ENCODE measurements at places on chromosomes 2 and 18.

DNA sequence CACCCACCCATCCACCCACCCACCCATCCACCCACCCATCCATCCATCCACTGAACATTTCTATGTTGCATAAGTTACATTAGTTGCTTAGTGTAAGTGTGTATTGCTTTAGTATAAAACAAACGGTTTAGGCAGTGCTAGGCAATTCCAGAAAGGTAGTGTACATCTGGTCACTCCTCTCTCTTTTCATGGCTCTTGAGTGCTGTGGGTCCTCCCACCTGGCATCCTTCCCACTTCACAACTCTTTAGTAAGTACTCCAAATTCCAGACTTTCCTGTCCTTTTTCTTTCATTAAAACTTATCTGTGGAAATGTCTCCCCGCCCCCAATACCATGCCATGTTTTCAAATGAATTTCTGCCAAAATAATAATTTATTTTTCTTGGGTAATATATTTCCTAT, 122.5 kb downstream of the PLEKHM3 start:
- no peak for DNase-seq

- no peak for DNase-seq
Observed at GRCh38 chr2:178891265-178891958, 84.2 kb upstream of the TTN start.

GRCh38 chr2:222025881-222026271, 272.9 kb downstream of the PAX3 start:
- DNase-seq = no peak

DNA sequence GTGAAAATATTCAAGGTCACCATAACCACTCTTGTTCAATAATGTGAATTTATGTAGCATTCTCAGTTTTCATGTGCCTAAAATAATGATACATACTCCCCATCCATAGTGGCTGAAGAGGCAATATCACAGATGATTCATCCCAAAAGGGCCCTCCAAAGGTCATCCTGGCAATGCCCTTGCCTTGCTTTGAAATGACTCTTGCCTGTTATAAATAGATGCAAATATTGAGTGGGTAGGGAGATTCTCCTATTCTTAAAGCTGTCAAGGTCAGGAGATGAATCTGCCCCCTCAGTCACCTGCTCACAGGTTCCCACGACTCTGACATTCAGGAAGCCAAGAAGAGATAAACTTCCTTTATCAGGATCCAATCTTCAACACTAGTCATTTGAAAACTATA, 490.5 kb downstream of the TNS1 start:
- DNase-seq = no peak

- no peak for DNase-seq
Observed at GRCh38 chr18:31102941-31103340, 720 bp upstream of the DSC2 start.

DNA sequence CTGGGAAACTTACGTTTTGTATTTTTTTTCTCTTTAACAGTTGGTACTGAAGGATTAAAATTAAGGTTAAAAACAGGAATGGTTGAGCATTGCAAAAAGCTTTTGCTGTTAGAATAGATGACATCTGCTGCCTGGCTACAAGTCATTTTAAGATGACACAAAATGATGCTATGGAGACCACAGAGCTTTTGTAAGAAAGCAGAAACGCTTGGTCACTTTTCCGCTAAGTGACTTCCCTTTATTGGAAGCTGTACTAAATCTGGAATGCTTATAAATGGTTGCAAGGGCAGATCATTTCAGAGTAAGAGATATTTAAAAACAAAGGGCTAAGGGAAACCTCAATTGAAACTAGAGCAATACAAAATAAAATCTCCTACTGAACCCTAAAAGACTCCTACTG, 544.0 kb downstream of the STK39 start:
- no peak for DNase-seq

DNA sequence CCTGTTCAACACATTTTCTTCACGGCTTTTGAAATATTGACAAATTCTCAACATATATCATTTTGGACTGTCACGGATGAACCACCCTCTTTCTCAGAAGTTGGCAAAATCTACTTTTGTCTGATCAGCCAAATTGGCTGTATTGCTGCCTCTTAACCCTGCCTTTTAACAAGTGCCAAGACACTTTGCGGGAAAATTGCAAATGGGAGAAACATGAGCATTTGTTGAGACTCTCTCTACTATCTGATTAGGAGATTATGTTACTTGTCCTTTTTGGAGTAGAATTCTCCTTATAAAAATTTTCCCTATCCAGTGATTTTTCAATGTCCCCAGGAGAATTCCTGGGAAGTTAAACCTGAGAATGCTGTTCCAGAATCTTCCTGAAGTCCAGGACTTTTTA, 256.2 kb upstream of the ZSWIM2 start:
- no peak for DNase-seq

DNA sequence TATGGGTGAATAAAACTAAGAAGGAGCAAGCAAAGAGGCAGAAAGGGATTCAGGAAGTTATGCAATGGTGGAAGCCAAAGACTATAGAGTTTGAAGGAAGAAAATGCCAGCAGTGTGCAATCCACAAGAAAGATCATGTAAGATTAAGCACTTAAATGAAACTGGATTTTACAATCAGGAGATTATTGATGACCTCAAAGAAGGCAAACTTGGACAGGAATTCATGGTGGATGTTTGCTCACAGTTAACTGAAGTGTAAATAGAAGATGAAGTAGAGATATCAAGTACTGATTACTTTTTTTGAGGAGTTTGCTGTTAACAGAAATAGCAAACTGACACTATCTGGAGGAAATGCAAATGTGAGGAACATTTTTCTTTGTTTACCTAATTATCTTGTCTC, 308.9 kb downstream of the RND3 start:
- DNase-seq = no peak

- DNase-seq = no peak
Observed at GRCh38 chr2:121075641-121076497, 209.1 kb downstream of the TFCP2L1 start.

- no peak for DNase-seq
Observed at GRCh38 chr2:64228918-64229317, 84.7 kb upstream of the PELI1 start.

DNA sequence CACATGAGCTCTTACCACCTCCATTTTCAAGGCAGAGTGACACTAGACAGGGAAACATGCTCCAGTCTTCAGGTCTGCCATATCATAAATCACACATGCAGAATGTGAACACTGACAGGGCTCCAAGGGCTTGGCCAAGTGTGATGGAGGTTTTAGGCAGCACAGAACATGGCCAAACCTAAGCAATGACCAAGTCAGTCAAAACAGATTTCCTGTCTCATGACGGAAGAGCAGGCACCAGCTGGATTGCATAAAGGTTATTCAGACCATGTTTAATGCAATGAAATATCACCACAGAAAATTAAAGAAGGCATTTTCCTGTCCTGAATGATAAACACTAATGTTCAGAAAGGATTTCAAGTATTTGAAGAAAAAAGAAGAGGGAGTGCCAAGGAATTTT, 72.5 kb downstream of the SUMO1 start:
- no peak for DNase-seq

DNA sequence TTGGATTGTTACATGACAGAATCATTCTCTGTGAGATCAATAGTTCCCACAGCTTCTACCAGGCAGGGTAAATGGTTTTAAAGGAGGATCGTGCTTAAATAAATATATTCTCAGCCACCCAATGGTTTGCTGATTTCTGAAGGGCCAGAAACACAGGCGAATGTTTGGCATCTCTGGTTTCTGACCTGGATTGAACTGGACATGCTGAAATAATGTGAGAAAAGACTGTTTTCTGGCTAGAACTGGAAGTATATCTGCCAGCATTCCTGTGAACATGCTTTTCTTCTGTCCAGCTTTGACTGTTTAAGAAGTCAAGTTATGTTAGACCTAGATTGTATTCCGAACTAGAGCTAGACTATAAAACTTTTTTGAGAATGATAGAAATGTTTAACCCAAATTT, 77.1 kb upstream of the COL3A1 start:
- DNase-seq = no peak

GRCh38 chr2:241811201-241811951, 2.4 kb downstream of the NEU4 start:
- no peak for DNase-seq

GRCh38 chr2:60958361-60958760, 59.2 kb upstream of the PEX13 start:
- no peak for DNase-seq

- DNase-seq = no peak
Observed at GRCh38 chr2:38218591-38218991, 142.6 kb upstream of the CYP1B1 start.

DNA sequence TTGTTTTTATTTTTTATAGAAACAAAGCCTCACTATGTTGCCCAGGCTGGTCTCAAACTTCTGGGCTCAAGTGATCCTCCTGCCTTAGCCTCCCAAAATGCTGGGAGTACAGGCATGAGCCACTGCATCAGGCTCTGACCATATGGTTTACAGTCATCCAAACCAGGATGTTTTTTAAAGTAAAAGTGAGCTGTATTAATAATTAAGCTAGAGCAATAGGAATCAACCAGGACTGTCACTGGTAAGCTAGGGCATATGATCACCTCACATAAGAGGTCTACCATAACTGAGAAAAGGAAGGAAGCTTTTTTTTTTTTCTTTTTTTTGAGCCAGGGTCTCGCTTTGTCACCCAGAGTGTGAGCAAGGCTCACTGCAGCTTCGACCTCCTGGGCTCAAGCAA, 8.5 kb upstream of the RBBP8 start:
- no peak for DNase-seq

GRCh38 chr2:135150725-135151124, 98.6 kb downstream of the RAB3GAP1 start:
- DNase-seq = no peak

Measured in skeletal muscle cell (primary cell).